Stimulated activated CD4-positive, alpha-beta T cell treated with anti-CD3 and anti-CD28 coated beads, Interleukin-1b, Interleukin-23, amount 100 ng/mL, for 24 hours (primary cell): ENCODE measurements at places on chromosomes 11 and 22.

GRCh38 chr11:126658306-126659056 is 303.0 kb downstream of the ST3GAL4 start:
- DNase-seq = no peak

- DNase-seq = no peak
These were observed 151.5 kb downstream of the CHST1 start for GRCh38 chr11:45513821-45514340.

- DNase-seq = peak; percentile 45
These were observed 11.4 kb upstream of the BRD1 start for GRCh38 chr22:49838771-49839717.

DNA sequence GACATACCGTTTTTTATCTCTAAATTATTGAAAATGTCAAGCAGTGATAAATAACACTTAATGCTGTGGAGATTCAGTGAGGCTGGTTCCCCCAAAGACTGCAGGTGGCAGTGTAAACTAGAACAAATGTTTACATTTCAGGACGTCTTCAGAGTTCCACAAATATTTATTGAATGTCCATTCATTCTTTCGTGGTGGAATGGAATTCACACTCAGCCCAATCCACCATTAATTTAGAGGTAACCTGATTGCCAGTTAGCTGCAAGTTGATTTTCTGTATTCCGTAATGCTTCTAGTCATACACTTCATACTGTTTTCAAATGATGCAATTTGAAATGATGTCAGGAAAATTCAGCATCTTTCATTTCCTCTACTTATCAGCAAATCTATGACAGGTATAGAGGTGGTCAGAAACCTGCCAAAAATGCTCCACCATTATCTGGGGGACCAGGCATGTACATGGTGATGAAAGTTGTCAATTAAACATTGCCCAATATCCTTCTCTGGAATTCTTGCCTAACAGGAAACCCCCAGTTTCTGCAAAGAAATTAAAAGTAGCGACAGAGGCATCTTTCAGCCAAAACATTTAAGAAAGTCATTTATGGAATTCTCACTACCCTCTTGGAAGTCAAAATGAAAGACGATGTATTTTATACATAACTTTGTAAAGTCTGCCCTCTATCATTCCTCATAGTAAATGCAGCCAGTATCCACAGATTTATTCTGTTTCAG is 94.3 kb upstream of the BMAL1 start:
- DNase-seq = no peak

- no peak for DNase-seq
These were observed 199.7 kb downstream of the FAT3 start for GRCh38 chr11:92424281-92424680.

DNA sequence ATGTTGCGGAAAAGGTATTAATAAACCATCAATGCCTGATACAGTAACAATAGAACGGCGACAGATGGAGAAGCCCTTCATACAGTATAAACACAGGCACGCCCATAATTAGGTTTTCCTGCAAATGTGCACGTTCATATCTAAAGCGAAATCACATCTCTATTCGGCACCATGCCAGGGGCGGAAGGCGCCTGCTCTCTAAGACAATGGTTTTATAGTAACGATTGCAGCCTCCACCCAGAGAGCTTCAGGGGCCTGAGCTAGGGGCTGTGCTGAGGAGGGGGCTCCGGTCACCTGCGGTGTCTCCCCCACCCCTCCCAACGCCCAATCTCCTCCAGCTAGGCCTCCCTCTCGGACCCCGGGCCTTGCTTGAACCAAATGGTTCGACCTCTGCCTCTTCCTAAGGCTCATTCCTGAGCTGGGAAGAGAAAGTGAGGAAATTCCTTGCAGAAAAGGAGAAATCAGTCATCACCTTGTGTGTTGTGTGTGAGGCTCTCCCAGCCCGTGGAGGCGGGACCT is 9.6 kb downstream of the KRTAP5-5 start:
- DNase-seq = no peak

GRCh38 chr11:44915621-44916020 is 35.1 kb downstream of the TP53I11 start:
- no peak for DNase-seq

DNA sequence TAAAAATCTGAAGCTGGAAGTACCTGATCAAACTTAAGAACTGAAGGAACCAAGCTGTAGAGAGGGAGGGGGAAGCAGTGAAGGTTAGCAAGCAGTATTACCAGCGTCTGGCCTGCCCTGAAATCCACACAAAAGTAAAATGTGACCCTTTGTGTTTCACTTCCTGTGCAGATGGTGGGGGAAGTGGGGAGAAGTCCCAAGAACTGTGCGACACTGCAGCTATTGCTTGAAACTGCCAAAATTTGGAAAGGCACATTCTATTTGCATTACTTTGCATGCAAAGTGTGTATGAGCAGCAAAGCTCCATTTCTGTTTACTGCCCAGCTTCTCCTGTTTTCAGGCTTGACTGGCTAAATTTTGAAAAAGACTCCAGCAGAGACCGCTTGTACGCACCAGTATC is 72.1 kb upstream of the BMAL1 start:
- no peak for DNase-seq

- DNase-seq = no peak
These were observed 3.8 kb downstream of the FLI1 start for GRCh38 chr11:128697645-128698174.

GRCh38 chr22:23033116-23033905 is 37.0 kb upstream of the GNAZ start:
- no peak for DNase-seq

DNA sequence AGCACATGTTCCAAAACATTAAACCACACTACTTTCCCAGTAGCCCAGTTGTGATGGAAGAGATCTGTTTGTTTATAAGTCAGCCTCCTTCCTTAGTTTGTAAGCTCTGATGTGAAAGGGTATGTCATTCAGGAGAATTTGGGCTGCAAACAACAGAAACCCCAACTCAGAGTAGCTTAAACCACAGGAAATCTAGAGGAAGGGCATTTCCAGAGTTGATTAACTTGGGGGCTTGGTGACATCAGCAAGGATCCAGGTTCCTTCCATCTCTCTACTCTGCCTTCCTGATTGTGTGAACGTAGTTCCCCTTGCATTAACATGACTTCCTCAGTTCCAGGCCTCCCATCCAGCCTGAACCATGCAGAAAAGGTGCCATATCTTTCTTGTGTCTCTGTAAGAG is 6.5 kb upstream of the FJX1 start:
- no peak for DNase-seq

- no peak for DNase-seq
These were observed 419.7 kb upstream of the CNTN5 start for GRCh38 chr11:98600786-98601773.

GRCh38 chr11:44000731-44001130 is 47.0 kb upstream of the ACCSL start:
- DNase-seq = no peak

DNA sequence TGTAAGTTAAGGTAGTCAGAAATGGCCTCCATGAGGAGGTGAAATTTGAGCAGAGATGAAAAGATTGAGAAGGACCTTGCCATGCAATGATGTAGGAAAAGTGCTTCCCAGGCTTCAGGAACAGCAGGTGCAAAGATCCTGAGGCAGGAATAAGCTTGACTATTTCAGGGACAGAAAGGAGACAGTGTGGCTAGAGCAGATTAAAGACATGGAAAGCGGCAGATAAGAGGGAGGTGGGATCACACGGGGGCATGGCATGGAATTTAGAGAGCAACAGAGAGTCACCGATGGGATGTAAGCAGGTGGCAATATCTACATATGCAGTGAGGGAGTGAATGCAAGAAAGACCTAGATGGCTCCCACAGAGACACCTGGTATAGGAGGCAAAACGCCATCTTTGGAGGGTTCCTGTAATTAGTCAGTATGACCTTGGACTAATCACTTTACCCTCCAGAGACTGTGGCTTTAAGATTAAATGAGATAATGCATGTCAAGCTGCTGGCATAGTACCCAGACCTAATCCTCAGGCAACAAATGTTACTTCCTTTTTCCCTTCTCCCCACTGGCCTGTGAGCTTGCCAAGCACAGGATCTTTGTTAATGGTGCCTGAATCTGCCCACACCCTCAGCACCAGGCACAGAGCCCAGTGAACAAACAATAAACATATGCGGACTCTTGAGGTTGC is 24.6 kb upstream of the ACER3 start:
- no peak for DNase-seq

- DNase-seq = peak; percentile 50
These were observed 8.7 kb downstream of the PTH start for GRCh38 chr11:13486926-13487660.

DNA sequence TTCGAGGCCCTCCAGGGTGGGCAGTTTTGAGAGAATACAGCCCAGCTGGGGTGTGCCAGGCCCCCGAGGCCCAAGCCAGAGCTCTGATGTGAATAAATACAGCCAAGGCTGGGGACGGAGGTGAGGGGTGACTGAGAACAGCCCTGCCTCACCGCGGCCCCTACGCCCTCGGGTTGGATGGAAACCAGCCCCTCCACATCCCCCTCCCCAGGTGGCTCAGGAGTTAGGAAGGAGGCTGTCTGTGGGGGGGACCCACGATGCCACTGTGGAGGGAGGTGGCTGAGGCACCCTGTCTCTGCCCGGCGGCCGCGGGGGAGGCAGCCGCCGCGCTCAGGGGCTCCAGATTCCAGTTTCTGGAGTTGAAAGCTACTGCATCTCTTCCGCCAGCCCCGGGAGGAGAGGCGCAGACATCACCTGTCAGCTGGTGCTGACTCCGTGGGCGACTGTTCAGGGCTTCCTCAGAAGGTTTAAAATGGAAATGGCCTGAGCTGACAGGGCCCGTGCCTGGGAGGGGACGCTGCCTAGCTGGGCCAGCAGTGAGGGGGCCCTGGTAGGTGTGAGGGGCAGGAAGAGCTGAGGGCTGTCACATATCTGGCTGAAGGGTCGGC is 1.4 kb downstream of the FLRT1 start:
- no peak for DNase-seq

DNA sequence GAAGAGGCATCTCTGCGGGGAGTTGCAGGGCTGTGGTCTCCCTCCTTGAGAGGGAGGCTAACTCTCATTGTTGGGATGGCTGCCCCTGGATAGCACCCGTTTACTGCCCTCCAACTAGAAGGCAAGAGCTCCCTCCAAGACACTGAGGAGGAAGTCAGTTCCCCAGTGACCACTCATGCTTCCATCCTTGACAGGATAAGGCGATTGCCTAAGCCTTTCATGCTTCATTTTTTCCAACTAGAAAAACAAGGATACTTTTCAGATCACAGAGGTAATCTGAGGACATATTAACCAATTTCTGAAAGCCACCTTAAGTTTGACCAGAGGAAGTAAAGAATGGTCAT is 186.6 kb downstream of the MAML2 start:
- no peak for DNase-seq

GRCh38 chr11:31884080-31884479 is 73.0 kb upstream of the PAX6 start:
- no peak for DNase-seq

GRCh38 chr11:75925785-75926164 is 110.8 kb downstream of the UVRAG start:
- DNase-seq = no peak

DNA sequence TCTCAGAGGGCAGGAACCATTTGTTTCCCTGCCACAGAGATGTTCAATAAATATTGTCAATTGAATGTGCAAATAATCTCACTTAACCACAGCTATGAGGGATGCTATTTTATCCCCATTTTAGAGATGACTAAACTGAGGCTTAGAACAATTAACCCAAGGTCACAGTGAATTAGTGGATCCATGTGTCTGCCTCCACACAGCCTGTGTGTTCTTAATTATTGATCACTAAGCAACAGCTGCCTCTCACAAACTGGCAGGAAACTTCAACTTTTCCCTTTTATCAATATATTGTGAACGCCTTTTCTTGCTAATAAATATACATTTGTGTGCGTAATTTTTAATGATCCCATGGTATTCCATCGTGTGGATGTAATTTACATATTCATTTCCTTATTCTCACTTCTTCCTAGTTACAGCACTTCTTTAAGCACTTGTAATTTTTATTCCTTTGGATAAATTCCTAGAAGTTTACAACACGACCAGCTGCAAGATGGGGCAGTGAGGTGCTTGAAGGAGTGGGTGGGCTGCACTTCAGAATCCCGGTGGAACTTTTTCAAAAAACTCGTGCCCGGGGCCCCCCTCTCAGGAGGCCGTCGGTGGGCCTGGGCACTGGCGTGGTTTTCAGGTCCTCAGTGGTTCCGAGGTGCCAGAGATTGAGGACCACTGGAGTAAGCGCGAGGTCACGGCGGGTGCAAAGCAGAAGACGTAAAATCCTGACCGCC is 915 bp upstream of the SREBF2 start:
- DNase-seq = no peak

DNA sequence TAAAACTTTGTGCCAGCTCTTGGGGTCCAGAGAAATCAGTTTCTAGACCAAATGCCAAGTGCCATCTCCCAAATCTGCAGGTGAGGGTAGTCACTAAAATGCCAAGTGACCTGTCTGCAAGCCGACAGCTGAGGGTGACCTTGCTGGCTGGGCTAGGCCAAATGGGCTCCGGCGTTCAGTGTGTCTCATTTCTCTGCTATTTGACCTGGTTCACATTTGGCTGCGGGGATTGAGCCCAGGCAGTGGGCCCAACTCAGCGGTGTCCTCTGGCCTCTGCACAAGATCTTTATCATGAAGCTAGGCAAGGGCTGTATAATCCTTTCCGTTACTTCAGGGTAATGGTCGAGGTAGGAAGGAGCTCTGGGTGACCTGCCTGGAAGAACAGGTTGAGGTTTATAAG is 87.5 kb downstream of the SNX19 start:
- DNase-seq = no peak

- DNase-seq = no peak
These were observed 1092.7 kb downstream of the BRD1 start for GRCh38 chr22:48734961-48735360.

- DNase-seq = no peak
These were observed 30.0 kb upstream of the RAB39A start for GRCh38 chr11:107898270-107898669.
